Stimulated activated CD8-positive, alpha-beta memory T cell treated with anti-CD3 and anti-CD28 coated beads, Interleukin-15, amount 100 ng/mL, for 24 hours (primary cell): ENCODE measurements at places on chromosomes 4 and X.

- DNase-seq, result no peak
These were observed 89.6 kb upstream of the MAD2L1 start for GRCh38 chr4:120156120-120156718.

DNA sequence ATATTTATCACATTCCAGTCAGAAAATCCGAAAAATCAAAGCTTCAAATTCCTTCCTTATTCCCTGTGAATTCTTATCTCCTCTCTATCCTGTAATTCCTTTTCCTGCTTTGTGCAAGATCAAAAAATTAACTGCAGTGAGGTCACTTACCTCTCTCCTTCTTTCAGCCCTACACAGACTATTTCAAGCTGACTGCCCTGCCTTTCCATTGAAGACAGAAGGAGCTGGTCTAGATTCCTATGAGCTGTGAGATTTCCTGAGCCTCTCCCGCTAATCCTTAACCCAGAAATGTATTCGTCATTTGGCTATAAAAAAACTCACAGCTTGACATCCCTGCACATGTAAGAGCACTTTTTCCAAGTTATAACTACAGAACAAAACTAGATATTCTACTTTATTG lies 26.6 kb downstream of the TRIML2 start:
- DNase-seq, result no peak

DNA sequence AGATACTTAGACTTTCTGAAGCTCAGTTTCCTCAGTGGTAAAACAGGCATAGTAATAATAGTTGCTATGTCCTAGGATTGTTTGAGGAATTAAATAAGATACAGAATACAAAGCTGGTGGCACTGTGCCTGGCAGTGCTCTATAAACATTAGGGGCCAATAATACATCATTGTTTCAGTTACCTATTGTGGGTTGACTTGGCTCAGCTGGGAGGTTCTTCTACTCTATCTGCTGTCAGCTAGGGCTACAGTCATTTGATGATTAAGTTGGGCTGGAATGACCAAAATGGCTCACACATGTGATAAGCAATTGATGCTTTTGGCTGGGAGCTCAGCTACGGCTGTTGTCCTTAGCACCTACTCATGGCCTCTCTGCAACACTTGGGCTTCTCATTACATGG lies 121.2 kb upstream of the USP9X start:
- DNase-seq, result no peak

DNA sequence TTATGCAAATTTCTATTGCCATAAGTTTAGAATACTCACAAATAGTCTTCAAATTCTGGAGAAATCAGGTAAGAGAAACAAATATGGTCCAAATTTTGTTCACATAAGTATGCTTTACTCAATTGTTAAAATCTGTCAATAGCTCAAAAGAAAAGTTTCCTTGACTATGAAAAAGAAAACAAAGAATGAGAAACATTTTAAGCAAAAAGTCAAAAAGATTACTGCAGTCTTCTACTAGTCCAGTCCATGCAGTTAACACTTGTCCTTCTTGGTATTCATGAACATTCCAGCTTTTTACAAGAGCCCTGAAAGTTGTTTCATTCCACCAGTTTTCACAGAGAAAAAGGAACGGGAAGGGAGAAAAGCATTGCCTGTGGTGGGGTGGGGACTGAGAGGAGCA lies 54.7 kb upstream of the ZXDA start:
- DNase-seq, result no peak

DNA sequence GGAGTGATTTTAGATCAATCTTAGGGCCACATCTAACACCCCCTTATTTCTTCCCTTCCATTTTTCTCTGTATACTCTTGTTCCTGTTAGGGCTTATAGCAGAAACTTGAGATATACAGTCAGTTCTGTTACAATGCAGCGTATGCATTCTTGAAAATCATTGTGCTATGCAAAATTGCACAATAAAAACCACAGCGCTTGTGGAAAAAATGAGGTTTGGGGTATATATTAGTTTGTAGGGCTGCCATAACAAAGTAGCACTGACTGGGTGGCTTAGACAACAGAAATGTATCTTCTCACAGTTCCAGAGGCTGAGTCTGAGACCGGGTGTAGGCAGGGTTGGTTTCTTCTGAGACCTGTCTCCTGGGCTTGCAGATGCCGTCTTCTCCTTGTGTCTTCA lies 59.0 kb downstream of the WWC2 start:
- no peak for DNase-seq

DNA sequence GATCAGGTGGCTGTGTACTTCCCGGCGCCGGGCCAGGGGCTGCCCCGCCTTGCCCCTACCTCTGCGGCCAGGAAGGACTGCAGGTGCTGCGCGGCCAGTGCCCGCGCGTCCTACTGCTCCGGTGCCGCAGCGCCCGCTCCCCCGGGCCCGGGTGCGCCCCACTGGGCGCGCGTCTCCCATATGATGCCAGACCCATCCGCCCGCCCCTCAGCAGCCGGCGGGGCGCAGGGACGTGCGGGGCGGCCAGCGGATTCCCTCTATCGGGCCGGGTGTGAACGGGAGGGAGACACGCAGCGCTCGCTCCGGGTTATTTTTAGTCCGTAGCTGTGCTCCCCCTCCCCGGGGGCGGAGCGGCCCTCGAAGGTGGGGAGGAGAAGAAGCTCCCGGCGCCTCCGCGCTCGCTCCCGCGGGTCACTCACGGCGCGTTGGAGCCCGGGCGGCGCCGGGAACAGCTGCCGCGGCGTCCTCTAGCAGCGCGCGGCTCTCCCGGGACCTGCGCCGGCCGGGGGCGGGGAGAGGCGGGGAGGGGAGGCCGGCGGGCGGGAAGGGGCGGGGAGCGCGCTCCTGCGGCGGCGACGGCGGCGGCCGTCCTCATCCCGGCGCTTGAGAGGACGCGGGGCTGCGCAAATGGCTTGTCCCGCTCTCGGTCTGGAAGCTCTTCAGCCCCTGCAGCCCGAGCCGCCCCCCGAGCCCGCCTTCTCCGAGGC lies 103.6 kb downstream of the UCHL1 start:
- DNase-seq, result no peak

DNA sequence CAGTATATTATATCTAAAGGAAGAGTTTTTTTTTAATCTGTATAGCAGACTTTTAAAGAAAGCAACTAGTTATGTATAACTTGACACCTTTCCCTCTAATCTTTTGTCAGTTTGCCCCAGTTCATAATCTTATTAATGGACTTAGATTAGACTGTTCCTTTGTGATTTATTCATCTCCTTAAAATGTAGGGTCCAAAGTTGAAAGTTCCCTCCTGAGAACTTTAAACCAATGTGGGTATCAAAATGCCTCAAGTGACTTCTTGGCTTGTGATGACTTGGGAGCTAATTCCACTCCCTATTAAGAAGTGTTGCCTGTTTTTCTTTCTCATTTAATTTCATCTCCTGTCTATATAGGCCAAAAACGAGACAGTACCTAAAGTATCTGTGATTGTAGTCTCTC lies 6.3 kb upstream of the SDAD1 start:
- DNase-seq, result no peak

DNA sequence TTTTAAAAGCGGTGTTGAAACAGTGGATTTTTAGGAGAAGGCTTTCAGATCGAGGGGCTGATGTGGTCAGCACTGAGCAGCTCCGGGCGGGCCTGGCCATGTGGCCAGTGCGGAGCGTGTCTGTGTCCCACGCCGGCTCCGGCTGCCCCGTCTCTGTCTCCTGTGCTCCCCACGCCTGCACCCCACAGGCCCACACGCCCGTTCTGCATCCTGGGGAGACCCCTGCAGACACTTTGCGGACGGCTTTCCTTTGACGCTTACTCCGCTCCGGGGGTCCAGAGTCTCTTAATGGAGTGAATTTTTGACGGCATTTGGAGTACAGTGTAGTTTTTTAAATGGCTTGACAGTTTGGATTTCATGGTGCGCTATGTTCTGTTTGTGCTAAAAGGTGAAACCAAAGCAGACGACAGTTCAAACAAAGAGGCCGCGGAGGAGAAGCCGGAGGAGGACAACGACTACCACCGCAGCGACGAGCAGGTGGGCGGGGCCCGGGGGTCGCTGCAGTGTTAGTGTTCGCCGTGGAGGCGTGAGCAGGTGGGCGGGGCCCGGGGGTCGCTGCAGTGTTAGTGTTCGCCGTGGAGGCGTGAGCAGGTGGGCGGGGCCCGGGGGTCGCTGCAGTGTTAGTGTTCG lies 38.7 kb downstream of the PCGF3 start:
- no peak for DNase-seq

DNA sequence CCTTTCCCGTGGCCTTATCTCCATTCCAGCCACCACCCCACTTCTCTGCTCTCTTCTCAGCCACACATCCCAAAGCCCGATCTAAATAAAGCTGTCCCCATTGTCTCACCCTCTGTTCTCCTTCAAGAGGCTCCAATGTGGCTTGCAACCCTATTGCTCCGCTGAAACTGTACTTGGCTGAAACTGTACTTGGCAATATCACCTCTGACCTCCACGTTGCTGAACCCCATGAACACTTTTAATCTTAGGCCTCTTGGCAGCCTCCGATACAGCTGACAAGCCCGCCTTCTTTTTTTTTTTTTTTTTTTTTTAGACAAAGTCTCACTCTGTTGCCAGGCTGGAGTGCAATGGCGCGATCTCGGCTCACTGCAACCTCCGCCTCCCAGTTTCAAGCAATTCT lies 12.1 kb downstream of the DCTD start:
- DNase-seq, result no peak

- DNase-seq, result no peak
These were observed at the start of gene SLC6A14 for GRCh38 chrX:116436358-116436816. Gene SLC6A14 (plus strand): TSS chrX:116436606. CDS start chrX:116436710, 104 bp downstream.

GRCh38 chrX:6184900-6185515 lies 43.7 kb downstream of the NLGN4X start:
- DNase-seq, result no peak

GRCh38 chrX:133983256-133983973 lies 2.0 kb downstream of the GPC3 start:
- DNase-seq, result no peak

- no peak for DNase-seq
These were observed 93.0 kb upstream of the ANK2 start for GRCh38 chr4:112956484-112956896.

GRCh38 chr4:148808416-148808815 lies 366.2 kb upstream of the NR3C2 start:
- DNase-seq, result no peak

DNA sequence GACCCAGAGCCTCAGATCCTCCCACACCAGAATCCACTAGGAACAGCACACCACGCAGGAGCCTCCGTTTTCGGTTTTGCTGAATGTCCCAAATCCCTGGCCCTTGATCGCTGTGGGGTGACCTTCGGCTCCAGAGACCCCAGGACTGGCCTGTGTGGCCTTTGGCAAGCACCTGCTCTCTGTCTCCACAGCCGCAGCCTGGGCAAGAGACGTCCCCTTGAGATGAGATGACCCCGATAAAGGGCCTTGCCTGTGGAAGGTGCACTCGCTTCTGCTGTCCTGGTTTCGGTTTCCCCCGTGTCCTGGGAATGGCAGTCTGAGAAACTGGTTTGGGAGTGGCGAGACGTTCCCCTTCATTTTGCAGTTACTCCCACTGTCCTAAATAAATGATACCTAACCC lies 9.6 kb downstream of the PSAPL1 start:
- no peak for DNase-seq

DNA sequence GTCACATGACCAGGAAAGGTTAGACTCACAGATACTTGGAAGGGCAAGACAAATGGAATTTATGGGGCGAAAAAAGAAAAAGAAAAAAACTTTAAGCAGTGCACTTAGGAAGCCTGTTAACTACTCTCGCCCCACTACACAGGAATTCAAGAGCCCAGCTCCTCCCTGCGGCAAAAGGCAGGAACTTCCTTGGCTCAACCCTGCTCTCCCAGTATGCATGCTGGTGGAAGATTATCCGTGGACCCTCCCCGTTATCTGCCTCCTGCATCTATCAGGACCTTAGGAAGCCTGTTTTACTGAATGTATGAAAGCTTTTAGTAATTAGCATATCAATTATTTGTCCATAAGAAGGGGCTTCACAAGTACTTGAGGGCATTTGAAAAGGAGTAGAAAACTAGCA lies 40.1 kb upstream of the RPA4 start:
- DNase-seq, result no peak

DNA sequence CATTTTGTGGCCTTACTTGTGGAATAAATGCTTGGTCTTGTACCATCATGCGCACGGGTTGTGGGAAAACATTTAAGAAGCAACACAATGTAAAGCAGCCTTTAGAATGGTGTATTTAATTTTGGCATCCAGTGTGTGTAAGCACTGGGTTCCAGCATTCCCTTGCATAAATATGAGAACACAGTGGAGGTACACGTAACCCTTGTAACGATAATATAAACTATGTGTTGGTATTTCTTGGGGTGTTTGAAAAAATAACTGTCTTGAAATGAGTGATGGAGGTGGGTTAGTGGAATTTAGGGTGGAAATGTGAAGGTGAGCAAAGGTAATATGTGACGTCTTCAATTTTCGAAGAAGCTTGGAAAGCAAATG lies 2.1 kb downstream of the DCUN1D4 start:
- DNase-seq, result no peak

DNA sequence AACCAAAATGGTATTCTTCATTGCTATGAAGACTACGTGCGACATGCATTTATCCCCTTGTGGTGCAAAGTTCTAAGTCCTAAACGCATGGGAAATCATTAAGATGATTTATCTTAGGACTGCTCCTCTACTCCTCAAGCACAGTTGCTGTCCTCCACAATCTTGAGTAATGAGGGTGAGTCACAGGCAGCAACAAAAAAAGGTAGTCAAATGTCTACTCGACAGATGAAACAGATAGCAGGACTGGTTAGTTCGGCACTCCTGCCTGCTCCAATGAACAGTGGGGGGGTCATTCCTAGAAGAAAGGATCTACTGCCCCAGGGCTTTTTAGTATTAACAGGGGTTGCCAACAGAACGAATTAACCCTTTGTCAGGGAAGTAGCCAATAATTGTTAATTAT lies 233.7 kb upstream of the FGF13 start:
- no peak for DNase-seq

DNA sequence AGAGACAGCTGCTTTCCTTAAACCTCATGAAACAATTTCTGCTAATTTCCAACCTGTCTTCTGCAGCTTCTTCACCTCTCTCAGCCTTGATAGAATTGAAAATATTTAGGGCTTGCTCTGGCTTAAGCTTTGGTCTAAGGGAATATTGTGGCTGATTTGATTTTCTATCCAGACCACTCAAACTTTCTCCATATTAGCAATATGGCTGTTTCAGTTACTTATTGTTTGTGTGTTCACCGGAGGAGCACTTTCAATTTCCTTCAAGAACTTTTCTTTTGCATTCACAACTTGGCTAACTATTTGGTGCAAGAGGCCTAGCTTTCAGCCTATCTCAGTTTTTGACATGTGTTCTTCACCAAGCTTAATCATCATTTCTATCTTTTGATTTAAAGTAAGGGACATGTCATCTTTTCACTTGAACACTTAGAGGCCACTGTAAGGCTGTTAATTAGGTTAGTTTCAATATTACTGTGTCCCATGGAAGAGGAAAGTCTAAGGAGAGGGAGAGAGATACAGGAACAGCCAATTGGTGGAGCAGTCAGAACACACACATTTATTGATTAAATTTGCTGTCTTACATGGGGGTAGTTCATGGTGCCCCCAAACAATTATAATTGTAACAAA lies 213.2 kb downstream of the RASL11B start:
- DNase-seq, result no peak
